ENCODE measurements at places on chromosomes 1 and 21.

GRCh38 chr21:45073301-45074047, 906 bp upstream of the ADARB1 start:
- DNase-seq = no peak

DNA sequence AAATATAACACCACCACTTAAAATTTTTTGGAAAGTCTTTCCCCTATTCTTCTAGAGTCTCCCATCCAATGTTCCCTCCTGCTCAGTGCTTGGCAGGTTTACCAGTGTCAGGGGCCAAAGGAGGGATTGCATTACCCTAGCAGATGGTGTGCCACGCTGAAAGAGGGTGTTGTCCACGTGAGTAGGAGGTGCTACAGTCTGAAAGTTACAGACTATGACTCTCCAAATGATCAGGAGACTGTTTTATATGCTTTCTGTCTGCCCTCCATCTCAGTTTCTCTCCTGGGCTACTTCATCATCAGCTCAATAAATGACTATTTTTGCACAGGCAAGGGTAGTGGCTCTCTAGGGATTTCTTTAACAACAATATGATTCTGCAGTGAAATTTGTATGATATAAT, 31.3 kb upstream of the ANGPTL7 start:
- no peak for DNase-seq

DNA sequence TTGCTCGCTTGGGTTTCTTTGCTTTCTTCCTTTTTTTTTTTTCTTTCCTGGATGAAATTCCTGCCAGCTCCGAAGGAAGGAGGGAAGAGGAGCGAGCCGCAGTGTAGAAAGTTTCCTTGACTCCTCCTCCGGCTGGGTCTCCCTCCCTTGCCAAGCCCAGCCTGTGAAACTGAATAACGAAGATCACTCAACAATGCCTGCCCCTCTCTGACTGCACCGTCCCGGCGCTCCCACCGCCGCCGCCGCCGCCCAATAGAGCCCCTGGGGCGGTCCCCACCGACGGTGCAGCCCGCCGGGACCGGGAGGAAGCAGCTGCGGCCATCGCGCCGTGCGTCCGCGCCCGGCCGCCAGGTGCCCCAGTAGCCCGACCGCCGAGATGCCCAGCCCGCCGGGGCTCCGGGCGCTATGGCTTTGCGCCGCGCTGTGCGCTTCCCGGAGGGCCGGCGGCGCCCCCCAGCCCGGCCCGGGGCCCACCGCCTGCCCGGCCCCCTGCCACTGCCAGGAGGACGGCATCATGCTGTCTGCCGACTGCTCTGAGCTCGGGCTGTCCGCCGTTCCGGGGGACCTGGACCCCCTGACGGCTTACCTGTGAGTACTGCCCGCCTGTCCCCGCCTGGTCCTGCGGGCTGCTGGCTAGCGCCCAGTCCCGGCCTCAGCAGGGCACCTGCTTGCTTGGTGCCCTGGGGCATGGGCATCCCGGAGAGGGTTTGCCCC, at the start of gene LGR6:
Gene LGR6, plus strand, starts transcription at position 186 of the 714 bp plus-strand sequence. Its CDS starts 191 bp downstream, at position 377.
- no peak for DNase-seq

DNA sequence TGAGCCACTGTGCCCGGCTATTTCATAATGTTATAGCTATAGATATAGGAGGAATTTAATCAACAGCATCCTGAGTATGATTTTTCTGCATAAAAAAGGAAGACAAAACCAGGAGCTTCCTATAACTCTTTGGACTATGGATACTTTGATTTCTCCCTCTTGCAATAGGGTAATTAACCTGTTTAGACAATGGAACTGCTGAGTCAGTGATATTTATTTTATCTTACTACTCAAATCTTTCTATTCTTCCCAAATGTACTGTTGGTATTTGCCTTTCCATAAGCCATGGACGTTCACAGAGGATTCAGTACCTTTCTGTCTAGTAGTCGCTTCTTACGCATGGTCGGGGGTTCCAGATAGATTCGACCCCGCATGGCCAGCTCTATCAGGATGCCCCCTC, 33.6 kb downstream of the GOLPH3L start:
- DNase-seq = no peak

DNA sequence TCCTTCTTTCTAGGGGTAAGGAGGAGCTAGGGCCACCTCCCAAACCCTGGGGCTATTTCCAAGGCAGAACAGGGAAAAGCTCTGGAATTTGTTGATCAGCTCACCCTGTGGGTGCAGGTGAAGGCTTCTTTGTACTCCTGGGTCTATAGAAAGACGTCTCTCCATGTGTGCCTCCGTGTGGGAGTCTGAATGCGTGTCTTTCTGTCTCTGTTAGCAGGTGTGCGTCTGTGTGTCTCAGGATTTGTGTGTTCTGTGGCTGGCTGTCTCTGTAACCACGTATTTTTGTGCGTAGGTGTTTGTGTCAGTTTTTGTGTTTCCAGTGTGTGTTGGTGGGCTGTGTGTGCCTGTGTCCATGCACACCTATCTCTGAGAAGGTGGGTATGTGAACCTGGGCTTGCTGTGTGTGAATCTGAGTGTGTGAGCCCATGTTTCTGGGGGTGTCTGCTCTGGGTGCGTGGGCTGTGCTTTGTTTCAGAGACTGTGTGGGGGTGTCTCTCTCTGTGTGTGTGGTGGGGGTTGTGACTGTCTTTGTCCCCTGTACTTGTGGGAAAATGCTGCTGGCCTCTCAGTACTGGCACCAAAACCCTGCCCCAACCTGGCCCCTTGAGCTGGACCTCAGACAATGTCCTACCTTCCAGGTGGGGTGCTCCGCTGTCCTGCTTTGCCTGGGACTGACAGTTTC, 12.7 kb upstream of the ETV3L start:
- DNase-seq = no peak

- DNase-seq = no peak
Measured at GRCh38 chr1:99384021-99384420, 119.7 kb downstream of the PLPPR4 start.

- no peak for DNase-seq
Measured at GRCh38 chr1:220322570-220322969, 50.3 kb upstream of the RAB3GAP2 start.
